ENCODE measurements at places on chromosomes 7 and 10. TPM values are rescaled to one million over a fixed set of nuclear protein-coding genes. Genes with fewer than 3 reads are reported as not detected.

Gene FRG2B
- total RNA-seq, result not detected

Gene VIPR2
- total RNA-seq, result 12.6 TPM

Gene MBL2
- not detected for total RNA-seq

Gene SYT15
- total RNA-seq, result 8.8 TPM

Gene ECHDC3
- total RNA-seq, result 7.3 TPM

DNA sequence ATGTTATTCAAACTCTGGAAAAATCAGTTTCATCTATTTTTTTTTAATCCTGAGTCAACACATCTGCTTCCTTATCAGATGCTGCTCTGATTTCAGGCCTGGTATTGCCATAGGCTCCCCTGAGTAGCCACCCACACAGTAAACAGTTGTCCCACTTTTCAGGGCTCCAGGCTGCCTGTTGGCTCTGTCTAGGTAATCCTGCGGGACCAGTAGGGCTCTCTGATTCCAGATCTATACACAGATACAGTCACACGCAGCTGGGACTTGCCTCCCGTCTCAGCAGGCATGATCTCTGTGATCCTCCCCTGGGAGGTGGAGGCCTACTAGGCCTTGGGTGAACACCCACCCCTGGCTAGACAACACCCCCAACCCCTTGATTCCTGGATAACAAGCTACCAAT is 206.1 kb downstream of the CREB5 start:
- no peak for DNase-seq

GRCh38 chr7:31443457-31443856 is 70.4 kb upstream of the ITPRID1 start:
- DNase-seq, result no peak

GRCh38 chr7:114126095-114126494 is 207.3 kb upstream of the PPP1R3A start:
- no peak for DNase-seq

DNA sequence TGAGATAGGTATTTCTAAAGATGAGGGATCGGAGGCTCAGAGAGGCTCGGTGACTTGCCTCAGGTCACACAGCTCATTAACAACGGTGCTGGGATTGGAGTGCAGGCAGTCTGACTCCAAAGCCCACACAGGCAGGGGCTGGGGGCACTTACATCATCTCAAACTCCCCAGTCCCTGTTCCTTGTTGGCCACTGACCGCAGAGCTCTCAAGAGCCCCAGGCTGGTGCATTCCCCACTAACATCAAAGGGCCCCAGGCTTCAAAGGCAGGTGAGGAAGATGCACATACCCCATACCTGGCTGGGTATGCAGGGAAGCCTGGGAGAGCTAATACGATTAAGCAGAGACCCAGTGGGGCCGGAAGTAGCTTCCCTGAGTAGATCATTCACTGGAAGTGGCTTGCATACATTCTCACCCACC is 13.7 kb upstream of the NODAL start:
- no peak for DNase-seq

GRCh38 chr7:101953248-101953819 is 135.9 kb downstream of the CUX1 start:
- DNase-seq, result no peak

- no peak for DNase-seq
Observed at GRCh38 chr7:95649546-95649945, 53.2 kb upstream of the PDK4 start.

DNA sequence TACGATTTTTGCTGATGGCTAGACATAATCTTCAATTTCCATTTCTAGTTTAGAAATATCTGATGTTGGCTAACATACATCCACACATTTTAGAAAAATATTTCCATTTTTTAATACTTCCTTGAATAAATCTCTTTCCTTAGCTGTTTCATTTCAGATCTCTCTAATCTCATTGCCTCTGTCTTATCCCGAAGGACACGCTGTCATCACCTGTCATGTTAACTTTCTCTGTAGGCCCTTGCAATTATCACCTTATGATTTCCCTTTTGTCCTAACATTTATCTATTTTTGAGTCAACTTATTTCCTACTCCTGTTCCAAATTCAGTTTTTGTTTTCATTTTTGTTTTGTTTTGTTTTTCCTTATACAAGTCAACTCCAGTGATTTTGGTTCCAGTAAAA is 173.1 kb upstream of the POM121L12 start:
- DNase-seq, result no peak

GRCh38 chr10:19302117-19302516 is 253.5 kb downstream of the MALRD1 start:
- DNase-seq, result no peak

All from aorta (tissue), 5 donors.